Cardiac muscle cell (in vitro differentiated cells and primary cell): ENCODE measurements at places on chromosomes 5 and 9.

- H3K4me3 ChIP-seq, result no peak overlapping the region
- H3K36me3 ChIP-seq, result no peaks in the 10 kb centered on the region
- H3K27me3 ChIP-seq, result no peaks in the 10 kb centered on the region
These were observed 512.1 kb upstream of the MEF2C start for GRCh38 chr5:89395111-89395510.

DNA sequence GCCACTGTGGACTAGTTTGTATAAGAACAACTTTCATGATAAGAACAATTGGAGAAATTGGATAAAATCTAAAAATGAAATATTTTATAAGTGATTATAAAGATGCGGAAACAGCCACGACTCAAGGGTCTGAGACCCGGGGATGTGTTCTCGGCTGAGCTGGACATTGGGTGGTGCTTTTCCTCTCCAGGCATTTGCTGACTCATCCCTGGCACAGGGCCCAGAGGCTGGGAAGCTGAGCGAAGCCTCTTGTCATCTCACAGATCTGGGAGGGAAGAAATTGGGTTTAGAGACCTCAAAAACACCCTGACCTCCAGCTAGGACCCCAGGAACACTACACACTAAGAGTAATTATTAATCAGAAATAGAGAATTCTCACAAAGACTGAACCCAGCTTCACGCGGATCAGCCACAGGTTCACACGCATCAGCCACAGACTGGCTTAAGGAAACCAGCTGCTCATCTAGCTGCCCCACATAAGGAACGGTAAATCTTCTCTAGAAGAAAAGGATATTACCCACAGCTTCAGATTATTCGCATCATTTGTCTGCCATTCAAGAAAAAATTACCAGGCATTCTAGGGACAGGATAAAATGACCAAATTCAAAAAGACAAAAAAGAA lies 2.8 kb upstream of the OR2V1 start:
- H3K4me3 ChIP-seq, result no peak overlapping the region
- H3K36me3 ChIP-seq, result no peaks in the 10 kb centered on the region
- H3K27ac ChIP-seq, result no peak overlapping the region
- no peak for DNase-seq
- no peaks in the 10 kb centered on the region for H3K27me3 ChIP-seq

DNA sequence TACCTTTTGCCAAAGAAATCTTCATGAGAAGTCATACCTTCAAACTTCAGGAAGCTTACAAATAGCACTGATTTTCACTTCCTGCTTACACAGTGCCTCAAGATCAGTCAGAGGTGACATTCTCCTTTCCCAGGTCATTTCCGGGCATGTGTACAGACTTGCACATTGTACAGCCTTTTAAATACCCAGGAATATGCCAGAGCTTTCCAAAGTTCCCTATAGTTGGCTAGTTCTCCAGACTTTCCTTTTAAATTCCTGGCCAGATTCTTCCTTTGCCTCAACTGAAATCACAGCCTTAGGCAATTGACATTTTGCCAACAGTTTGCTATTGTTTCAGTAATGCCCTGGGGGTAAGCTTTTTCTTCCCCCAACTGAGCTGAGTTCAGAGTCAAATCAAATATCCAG lies 47.2 kb downstream of the RFX3 start:
- H3K27ac ChIP-seq, result no peak overlapping the region
- H3K4me3 ChIP-seq, result no peak overlapping the region
- H3K36me3 ChIP-seq, result no peaks in the 10 kb centered on the region

GRCh38 chr5:135399794-135400542 lies 937 bp upstream of the MACROH2A1 start:
- no peaks in the 10 kb centered on the region for H3K27me3 ChIP-seq
- H3K27ac ChIP-seq, result peak overlapping the region; percentile 95
- peaks cover 43% of the 10 kb centered on the region for H3K4me1 ChIP-seq

DNA sequence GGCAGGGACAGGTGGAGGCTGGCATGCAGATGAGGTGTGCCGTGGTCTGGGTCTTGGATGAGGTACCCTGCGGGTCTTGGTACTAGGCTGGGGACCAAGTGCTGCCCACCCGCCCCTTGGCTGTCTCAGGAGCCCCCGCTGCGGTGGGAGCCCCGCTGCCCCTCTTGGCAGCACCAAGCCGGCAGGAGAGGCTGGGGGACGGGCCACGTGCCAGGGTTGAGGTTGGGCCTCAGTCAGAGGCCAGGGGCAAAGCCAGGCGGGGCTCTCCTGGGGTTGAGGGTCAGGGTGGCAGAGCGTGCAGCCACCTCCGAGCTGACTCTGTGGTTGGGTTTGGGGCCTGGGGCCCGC lies 2.0 kb downstream of the CARD9 start:
- no peaks in the 10 kb centered on the region for H3K4me1 ChIP-seq
- no peaks in the 10 kb centered on the region for H3K27me3 ChIP-seq
- no peak for DNase-seq
- H3K4me3 ChIP-seq, result no peak overlapping the region
- peaks cover 3% of the 10 kb centered on the region for H3K36me3 ChIP-seq
- H3K27ac ChIP-seq, result no peak overlapping the region

DNA sequence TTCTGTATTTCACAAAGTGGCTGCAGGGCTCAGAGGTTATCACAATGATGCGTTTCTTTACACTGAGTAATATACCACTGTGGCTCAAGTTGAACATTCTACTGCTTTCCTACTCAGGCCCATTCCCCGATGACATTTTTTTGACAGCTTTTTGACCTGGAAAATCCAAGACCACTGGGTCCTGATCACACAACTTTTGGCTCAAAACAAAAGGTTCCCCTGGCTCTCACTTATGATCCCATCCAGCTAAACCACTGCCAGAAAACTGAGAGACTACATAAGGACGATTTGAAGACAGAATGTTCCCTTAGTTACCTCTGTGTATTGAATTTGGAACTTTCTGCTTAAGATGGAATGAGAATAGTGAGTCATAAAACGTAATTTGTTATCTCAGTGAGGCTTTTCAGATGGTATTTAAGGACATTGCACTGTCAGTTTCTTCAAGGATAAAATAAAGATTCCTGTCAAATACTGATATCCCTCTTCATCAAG lies 78.0 kb upstream of the FBXL7 start:
- H3K4me3 ChIP-seq, result no peak overlapping the region
- no peaks in the 10 kb centered on the region for H3K27me3 ChIP-seq
- H3K36me3 ChIP-seq, result no peaks in the 10 kb centered on the region
- no peaks in the 10 kb centered on the region for H3K4me1 ChIP-seq

GRCh38 chr9:93087971-93088655 lies 7.9 kb upstream of the CARD19 start:
- no peaks in the 10 kb centered on the region for H3K27me3 ChIP-seq
- H3K4me1 ChIP-seq, result peaks cover 3% of the 10 kb centered on the region
- no peak for DNase-seq

DNA sequence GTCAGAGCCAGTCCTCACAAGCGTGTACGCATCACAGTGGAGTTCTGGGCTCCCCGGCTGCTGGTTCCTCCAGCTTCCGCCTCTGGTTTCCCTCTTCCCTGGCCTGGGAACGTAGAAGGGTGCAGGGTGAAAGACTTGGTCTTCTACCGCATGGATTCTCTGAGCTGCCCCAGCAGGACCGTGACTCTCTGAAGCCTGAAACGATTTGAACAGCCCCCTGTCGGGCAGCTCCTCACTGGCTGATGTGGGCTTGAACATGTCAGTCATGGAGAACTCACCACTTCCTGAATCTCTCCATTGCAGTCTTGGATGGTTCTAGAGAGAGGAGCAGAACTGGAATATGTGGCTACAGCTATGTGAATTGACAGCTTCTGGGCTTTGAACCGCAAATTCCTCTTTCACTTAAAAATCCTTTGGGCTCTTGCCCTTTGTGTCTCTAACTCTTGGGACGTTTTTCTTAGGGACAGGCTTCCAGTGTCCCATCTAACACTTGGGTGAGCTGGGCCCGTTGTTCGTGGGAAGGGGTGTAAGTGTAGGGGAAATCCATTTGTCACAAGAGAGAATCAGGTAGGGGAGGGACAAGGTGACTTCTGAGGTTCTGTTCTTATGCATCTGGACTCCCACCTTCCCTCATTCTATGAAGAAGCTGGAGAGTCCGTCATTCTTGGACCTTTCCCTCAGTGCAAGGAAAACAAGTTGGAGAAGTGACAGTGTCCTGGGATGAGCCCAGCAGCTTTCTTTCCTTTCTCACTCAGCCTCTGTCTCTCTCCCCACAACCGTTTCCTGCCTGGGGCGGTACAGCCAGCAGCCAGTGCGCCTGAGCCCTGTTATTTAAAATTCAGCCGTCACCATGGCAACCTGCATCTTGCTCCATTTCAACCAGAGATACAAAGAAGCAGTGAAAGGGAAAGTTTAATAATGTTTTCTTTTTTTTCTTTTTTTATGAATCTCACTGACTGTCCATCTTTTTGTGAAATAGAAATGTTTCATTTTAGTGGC lies 84.7 kb downstream of the PTTG1 start:
- peaks cover 65% of the 10 kb centered on the region for H3K27me3 ChIP-seq
- H3K27ac ChIP-seq, result no peak overlapping the region
- no peaks in the 10 kb centered on the region for H3K36me3 ChIP-seq
- no peak for DNase-seq
- H3K4me3 ChIP-seq, result no peak overlapping the region
- H3K4me1 ChIP-seq, result no peaks in the 10 kb centered on the region

- H3K36me3 ChIP-seq, result peaks cover 5% of the 10 kb centered on the region
- H3K4me1 ChIP-seq, result no peaks in the 10 kb centered on the region
- no peak overlapping the region for H3K4me3 ChIP-seq
- no peaks in the 10 kb centered on the region for H3K27me3 ChIP-seq
These were observed 15.6 kb downstream of the SNX2 start for GRCh38 chr5:122790354-122791103.

GRCh38 chr9:133742251-133742650 lies 4.1 kb upstream of the SARDH start:
- H3K4me1 ChIP-seq, result peaks cover 14% of the 10 kb centered on the region
- DNase-seq, result no peak
- no peak overlapping the region for H3K27ac ChIP-seq
- H3K36me3 ChIP-seq, result no peaks in the 10 kb centered on the region
- H3K27me3 ChIP-seq, result no peaks in the 10 kb centered on the region

DNA sequence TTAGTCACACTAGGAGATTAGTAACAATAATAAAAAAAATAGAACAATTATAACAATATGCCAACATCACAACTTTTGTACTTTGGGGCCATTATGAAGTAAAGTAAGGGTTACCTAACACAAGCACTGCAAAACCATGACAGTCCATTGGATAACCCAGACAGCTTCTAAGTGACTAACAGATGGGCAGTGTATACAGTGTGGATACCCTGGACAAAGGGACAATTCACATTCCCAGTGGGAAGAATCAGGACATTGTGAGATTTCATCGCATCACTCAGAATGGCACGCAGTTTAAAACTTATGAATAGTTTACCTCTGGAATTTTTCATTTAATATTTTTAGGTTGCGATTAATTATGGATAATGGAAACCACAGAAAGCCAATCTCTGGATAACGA lies 45.6 kb upstream of the JADE2 start:
- DNase-seq, result no peak
- H3K4me3 ChIP-seq, result no peak overlapping the region
- H3K36me3 ChIP-seq, result no peaks in the 10 kb centered on the region
- H3K27ac ChIP-seq, result no peak overlapping the region
- H3K27me3 ChIP-seq, result no peaks in the 10 kb centered on the region

DNA sequence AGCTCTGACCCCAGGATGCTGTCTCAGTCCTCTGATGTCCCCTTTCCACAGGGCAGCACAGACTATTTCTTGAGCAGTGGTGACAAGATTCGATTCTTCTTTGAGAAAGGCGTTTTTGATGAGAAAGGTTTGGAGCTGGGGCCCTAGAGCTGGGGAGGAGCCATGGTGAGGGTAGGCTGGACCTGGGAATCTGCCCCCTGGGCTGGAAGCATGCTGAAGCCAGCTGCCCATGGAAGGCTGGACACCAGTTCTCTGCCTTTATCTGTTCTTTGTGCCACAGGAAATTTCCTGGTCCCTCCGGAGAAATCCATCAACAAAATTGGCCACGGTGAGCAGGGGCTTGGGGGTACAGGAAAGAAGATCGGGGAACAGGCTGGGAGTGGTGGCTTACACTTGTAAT lies 12.9 kb downstream of the PHYHD1 start:
- no peaks in the 10 kb centered on the region for H3K27me3 ChIP-seq
- no peaks in the 10 kb centered on the region for H3K36me3 ChIP-seq
- no peak for DNase-seq
- H3K27ac ChIP-seq, result no peak overlapping the region

DNA sequence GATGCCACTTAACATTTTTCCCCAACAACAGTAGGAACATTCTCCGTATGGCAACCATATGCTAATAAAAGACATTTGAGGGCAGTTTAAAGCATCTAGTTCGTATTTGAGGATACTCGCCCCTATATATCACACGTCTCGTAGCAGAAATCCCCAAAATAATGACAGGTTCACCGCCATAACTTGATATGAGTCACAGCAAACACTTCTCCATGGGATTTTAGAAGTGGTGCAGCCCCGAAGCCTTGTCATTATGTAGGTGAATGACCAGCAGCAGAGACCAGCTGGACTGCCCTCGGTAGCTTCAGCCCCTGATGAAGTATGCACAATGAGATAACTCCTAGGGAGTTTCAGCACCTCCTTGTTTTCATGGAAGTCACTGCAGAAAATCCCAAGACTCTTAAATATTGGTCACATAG lies 2.0 kb downstream of the CTNND2 start:
- no peak overlapping the region for H3K27ac ChIP-seq
- H3K27me3 ChIP-seq, result peaks cover 46% of the 10 kb centered on the region
- H3K4me3 ChIP-seq, result no peak overlapping the region
- DNase-seq, result no peak
- peaks cover 4% of the 10 kb centered on the region for H3K4me1 ChIP-seq

- no peak overlapping the region for H3K4me3 ChIP-seq
- H3K4me1 ChIP-seq, result no peaks in the 10 kb centered on the region
- H3K27ac ChIP-seq, result no peak overlapping the region
- H3K27me3 ChIP-seq, result no peaks in the 10 kb centered on the region
- no peaks in the 10 kb centered on the region for H3K36me3 ChIP-seq
- DNase-seq, result peak; percentile 50
These were observed 168.5 kb upstream of the PIK3R1 start for GRCh38 chr5:68047035-68047434.

GRCh38 chr9:80369641-80370040 lies 797.9 kb downstream of the TLE4 start:
- no peaks in the 10 kb centered on the region for H3K4me1 ChIP-seq
- peak; percentile 4 for DNase-seq
- no peaks in the 10 kb centered on the region for H3K27me3 ChIP-seq
- H3K4me3 ChIP-seq, result no peak overlapping the region
- no peak overlapping the region for H3K27ac ChIP-seq

GRCh38 chr5:149060325-149060724 lies 2.5 kb downstream of the SH3TC2 start:
- H3K27me3 ChIP-seq, result no peaks in the 10 kb centered on the region
- no peak overlapping the region for H3K4me3 ChIP-seq
- H3K36me3 ChIP-seq, result no peaks in the 10 kb centered on the region
- peak; percentile 55 for DNase-seq

GRCh38 chr5:141356133-141356532 lies 1.3 kb downstream of the PCDHGA4 start:
- H3K4me1 ChIP-seq, result no peaks in the 10 kb centered on the region
- H3K4me3 ChIP-seq, result no peak overlapping the region
- no peaks in the 10 kb centered on the region for H3K27me3 ChIP-seq
- no peak overlapping the region for H3K27ac ChIP-seq
- no peak for DNase-seq
